ENCODE measurements at places on chromosomes 6 and 20.
A peak's percentile ranks its signal among the peaks of the same experiment; 100 is the strongest.

DNA sequence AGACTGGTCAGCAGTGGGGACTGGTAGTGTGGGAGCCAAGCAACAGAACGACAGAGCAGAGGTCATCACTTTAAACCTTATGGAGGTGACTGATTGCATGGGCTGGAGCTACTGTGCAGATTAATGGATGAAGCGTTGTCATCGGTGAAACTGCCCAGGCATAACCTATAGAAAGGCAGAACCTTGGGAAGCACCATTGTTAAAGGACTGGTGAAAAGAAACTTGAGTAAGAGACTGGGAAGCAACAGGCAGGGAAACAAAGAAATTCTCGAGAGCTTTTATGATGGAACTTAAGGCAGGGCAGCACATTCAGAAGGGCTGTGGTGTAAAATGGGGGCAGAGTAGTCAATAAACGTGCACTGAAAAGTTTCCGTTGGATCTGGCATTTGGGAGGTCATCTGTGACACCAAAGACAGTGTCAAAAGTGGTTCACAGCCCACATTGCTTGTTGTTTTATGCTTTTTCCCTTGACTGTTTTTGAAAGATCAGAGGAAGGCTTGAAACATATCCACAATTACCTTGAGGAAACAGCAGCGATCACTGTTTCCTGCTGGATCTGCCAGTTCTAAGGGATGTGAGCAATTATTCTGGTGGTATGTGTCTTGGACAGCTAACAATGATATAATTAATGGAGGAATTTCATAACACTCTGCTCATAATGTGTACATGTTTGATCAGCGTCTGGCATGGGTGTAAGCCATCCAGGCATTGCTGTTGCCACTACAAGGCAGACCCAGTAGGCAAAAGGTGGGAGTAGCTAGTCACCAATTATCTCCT lies 62.7 kb downstream of the LRRC1 start:
- no peak for DNase-seq

GRCh38 chr20:19022791-19023448 lies 189.5 kb upstream of the SLC24A3 start:
- no peak for DNase-seq

DNA sequence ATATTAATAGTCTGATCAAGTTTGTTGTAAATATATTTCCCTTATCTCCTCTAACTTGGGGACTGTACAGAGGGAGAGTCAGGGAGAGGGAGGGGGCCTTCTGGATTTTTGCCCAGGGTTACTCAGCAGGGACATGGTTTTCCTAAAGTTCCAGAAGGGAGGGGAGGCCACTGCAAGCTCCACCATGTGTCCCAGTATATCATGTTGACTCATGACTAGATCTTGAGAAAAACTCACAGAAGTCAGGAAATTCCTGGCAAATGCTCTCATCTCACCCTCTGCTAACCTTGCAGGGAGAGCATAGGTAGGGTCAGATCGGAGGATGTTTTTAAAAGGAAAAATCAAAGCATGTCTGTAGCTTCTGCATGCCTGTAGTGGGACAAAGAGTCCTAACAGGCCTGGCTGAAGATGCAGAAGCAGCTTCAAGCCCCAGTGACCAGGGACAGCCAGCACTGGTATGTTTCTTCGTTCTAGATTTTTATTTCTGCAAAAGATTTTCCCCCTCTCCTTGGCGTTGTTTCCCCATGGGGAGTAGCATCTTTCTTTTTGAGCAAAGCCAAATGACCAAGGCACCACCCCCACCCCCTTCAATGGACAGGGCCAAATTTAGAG lies 272.9 kb upstream of the SUPT3H start:
- peak; percentile 95 for DNase-seq

DNA sequence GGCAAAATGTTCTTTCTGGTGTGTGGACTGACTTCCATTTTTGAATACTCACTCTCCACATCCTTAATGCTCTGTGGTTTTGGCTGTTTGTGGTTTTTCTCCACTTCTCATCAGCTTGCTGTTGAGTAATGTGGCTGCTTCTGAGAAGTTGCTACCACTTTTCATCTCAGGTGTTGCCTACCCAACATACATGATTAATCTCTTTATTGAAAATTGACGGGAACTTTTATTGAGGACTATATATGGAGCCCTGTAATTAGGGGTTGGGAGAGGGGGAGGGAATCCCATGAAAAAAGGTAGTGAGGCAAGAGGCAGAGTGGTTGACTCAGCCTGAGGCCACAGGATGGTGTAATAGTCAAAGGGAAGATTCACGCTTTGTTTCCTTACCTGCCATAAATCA lies 17.6 kb downstream of the IL22RA2 start:
- DNase-seq = peak; percentile 15

DNA sequence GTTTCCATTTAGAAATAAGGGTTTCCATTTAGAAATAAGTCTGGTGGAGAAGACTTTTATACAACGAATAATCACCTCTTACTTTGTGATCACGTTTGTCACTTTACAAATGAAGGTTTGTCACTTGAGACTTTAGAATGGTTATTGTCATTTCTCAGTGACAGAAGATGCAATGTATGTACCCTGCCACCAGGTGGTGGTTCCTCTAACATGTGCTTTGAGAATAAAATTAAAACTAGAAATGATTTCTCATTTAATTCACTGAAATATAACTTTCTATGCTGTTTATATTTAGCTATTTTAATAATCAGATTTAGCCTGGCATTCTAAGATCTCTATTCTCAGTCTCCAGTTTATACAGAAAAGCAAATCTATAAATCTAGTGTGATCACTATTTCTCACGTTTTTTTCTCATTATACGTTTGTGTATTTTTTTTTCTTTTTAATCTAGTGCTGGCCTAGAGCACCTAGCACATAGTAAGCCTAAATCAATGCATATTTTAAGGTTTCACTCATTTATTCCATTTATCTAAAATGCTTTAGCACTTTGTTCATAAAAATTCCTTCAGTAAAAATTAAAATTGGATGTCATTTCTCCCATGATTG lies 57.4 kb upstream of the TFAP2D start:
- no peak for DNase-seq

GRCh38 chr20:44460795-44461141 lies 14.9 kb upstream of the TTPAL start:
- no peak for DNase-seq

DNA sequence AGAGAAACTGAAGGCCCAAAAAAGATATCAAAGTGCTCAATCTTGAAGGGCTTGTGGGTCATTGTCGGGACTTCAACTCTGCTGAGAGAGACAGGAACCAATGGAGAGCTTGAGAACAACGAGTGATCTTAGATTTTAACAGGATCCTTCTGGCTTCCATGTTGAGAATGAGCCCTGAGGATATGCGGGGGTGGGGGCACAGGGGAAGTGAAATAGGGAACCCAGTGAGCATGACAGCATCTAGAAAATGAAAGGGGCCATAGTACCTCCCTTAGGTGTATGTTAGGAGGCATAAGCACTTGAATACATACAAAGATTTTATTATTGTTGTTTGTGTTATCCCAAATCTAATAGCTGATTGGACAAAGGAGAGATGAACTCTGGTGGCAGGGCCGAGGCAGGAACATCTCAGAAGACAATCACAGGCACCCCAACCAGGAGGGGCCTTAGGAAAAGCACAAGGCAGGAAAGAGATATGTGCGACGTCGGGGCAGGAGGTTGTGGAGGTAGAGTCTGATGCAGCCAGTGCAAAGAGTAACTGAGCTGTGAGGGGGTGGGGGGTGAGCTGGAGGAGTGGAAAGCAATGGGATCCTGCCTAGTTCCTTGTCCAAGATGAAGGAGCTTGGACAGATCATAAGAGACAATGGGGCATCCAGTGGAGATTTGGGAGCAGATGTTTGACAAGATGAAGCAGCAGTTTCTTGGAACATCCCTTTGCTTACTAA lies 10.4 kb downstream of the TGM6 start:
- no peak for DNase-seq

DNA sequence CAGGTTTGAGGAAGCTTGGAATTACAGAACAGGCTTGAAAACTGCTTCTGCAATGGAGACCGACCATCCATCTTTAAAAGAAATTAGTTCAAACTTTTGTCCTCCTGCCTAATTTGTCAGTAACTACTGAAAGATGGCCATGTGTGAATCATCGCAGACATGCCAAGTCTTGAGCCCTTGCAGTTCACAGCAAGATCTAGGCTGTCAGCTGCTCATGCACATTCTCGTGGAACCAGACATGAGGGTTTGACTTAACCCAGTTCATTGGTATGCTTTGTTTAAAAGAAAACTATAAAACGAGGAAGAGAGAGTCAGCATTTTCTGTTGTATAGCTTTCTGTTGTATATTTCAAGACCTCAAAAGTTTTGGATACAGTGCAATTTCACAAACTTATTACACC lies 74.0 kb upstream of the SAMD5 start:
- no peak for DNase-seq

GRCh38 chr6:39471954-39472659 lies 149.6 kb upstream of the KCNK16 start:
- DNase-seq = no peak

DNA sequence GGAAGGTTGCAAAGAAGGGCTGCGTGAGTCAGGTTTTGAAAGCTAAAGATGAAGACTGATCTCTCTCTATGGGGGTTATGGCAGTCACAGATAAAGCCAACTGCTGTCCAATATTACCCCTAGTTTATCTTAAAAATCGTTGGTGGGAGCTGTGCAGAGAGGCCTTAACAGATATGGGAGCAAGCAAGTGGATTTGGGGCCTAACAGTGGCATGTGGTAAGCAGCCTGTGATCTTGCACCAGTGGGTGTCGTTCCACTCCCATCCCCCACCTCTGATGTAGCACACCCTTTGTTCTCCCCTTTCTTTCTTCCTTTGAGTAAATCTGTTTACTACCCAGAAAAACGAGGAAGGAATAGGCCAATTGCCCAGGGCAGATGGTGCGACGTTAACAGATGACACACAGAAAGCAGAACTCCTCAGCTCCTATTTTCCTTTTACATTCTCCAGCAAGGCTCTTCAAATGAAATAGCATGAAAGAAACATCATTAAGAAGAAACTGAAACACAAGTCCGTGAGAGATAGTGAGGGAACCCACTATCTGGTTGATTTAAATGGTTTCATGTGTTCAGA lies 274.1 kb upstream of the CITED2 start:
- no peak for DNase-seq

- no peak for DNase-seq
Measured at GRCh38 chr6:170271771-170272314, 19.0 kb downstream of the DLL1 start.

DNA sequence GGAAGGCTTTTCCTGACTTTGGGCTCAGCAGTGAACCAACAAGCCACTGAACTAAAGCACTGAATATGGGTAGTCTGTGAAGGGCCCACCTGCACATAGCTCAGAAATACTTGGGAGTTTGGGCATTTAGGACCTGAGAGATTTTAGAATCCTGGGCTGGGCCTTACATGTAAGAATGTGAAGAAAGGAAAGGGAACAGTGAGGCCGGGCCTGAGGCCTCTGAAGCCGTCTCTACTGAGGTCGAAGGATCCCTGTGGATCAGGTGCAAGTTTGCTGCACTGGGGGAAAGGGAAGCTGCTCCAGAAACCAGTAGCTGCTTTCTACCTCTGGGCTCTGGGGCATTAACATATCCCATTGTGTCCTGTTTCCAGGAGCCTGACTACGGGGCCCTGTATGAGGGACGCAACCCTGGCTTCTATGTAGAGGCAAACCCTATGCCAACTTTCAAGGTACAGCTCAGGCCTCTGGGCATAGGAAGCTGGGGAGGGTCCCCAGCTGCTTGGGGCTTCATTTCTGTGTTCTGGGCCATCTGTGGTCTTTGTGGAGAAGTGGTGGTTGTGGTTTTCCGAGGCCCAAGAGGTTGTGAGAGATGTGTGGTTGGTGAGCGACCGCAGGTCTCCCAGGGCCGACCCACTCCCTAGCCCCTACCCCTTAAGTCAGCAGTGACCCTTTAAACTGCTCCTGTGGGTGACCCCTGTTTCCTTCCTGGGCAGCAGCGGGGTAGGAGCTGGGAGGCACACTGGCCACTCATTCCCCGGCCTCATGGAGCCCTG lies 30.3 kb downstream of the PLCG1 start:
- DNase-seq = no peak

DNA sequence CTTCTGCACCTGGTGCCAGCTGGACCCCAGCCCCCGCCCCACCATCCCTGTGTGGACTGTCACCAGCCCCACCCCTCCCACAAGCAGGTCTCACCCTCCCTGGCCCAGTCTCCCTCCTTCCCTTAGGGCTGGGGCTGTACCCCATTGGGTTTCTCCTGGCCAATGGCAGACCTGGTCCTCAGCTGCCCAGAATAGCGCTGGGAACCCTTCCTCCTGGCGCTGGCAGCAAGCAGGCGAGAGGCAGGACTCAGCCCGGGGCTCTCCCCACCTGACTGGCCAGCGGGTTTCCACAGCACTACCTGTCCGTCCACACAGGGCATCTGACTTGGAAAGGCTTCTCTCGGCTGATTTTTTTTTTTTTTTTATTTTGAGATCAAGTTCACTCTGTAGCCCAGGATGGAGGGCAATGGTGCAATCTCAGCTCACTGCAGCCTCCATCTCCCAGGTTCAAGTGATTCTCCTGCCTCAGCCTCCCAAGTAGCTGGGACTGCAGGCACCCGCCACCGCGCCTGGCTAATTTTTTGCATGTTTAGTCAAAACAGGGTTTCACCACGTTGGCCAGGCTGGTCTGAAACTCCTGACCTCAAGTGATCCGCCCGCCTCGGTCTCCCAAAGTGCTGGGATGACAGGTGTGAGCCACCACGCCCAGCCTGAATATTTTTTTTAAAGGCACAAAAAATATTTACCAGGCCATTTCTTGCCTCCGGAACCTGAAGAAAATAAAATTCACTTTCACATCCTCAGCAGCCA lies 21.6 kb upstream of the CHRNA4 start:
- DNase-seq = no peak

DNA sequence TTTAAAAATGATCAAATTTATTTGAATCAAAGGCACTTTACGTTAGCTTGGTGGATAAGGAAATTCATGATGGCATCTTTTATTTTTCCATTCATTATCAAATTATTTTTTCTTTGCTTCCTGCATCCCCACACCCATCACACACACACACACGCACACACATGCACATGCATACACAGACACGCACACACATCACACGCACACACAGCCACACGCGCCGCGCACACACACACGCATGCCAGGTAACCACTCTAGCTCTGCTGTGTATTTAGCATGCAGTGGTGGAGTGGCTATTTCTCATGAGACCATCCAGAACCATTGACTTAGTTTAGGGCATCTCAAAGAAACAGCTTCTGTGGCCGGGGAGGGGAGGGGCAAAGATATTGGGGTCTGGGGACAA lies 47.0 kb downstream of the GNAS start:
- DNase-seq = no peak

GRCh38 chr6:114216789-114217467 lies 125.9 kb downstream of the HS3ST5 start:
- no peak for DNase-seq

DNA sequence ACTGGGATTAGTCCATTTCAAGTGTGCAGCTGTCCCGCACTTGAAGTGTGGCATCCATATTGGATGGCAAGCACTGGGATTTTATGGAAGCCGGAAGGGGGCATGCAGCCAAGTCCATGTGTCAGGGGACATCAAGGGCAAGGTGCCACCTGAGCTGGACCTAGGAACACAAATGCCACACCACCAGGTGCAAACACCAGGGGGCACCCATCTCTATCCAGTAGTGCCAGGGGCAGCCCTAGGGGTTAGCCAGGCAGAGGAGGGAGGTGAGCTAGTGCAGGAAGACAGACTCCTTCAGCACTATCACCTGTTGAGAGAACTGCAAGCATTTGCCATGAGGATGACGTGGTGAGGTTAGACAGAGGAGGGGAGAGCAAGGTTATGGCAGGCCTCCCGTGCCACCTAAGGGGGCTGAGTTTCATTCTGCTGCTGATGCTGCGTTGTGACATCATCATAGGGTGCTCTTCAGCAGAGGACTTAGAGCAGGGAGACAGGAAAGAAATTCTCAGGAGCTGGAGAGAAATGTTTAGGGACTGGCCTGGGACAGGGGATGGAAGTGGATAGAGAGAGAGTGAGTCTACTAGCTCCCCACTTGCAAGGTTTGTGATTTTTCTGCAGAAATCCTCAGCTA lies 192.6 kb upstream of the SLC24A3 start:
- no peak for DNase-seq

Data from epithelial cell of proximal tubule (primary cell).